Fibroblast of skin of left quadriceps (primary cell): ENCODE measurements at places on chromosomes 5 and 9.

DNA sequence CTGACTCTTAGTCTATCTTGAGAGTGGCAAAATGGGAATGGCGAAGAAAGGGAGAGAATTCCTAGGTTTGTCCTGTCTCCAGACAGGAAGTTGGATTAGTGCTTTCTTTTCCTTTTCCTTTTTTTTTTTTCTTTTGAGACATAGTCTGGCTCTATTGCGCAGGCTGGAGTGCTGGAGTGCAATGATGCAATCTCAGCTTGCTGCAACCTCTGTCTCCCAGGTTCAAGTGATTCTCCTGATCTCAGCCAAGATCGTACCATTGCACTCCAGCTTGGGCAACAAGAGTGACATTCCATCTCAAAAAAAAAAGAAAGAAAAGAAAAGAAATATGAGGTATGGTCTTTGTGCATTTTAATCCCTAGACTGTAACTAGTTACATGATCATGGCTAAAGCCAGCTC, 12.6 kb upstream of the KIF27 start:
- peak; percentile 29 for DNase-seq

DNA sequence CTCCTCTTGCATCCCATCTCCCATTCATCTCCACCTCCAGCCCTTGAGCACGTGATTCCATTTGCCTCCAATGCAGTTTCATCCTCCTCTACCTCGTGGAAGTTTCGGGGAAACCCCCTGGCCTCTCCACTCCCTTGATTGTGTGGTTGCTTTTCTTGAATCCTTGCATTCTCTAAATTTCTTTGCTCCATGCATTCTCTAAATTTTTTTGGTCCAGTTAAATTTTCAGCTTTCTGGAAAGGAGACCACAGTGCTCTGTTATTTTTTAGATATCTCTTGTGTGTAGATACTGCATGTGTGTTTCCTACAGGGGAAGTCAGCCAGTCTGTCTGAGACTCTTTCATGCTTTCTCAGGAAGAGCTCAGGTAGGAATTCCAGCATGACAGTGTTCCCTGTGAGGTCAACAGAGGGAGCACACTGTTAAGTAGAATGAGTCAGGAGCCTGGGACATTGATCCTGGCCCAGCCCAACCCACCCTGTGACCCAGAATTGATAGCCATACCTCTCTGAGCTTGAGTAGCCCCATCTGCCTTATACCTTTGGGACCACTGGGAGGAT, 52.8 kb downstream of the AMBP start:
- DNase-seq = no peak

GRCh38 chr5:146419696-146420095, 27.4 kb upstream of the TCERG1 start:
- no peak for DNase-seq

GRCh38 chr9:134393582-134394280, 67.5 kb downstream of the RXRA start:
- DNase-seq = no peak

GRCh38 chr9:76443887-76444286, 15.1 kb upstream of the GCNT1 start:
- no peak for DNase-seq

GRCh38 chr9:106156465-106156864, 462.1 kb downstream of the TMEM38B start:
- DNase-seq = no peak

DNA sequence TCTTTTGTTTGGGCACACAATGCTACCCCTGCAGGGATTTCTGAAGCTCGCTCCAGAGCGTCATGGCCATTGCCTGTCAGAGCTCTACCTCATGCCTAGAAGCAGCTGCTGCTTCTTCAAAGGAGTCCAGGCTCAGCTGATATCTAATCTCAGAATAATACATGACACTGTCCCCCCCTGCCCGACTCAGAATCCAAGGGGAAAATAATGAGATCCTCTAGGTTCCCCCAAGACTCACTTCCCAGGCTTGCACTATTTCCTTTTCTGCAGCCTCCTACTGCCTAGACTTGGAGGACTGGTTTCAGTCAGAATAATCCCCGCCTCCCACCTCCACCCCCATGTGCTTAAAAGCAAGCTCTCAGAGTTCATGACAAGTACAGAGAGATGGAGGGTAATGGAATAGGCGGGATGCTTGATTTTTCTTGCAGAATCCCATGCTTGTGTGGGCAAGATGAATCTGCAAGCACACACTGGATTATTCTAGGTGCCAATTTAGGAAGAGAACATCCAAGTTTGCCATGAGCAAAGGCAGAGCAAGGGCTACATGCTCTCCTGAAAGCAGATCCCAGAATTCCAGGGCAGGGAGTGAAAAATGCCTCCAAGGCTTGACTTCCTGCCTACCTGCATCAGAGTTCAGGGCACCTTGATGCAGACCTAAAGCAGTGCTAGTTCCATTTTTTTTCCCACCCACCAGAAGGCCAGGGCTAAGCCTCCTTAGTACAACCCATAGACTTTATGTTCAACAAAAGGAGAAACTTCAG, 97.4 kb upstream of the IFNK start:
- no peak for DNase-seq

DNA sequence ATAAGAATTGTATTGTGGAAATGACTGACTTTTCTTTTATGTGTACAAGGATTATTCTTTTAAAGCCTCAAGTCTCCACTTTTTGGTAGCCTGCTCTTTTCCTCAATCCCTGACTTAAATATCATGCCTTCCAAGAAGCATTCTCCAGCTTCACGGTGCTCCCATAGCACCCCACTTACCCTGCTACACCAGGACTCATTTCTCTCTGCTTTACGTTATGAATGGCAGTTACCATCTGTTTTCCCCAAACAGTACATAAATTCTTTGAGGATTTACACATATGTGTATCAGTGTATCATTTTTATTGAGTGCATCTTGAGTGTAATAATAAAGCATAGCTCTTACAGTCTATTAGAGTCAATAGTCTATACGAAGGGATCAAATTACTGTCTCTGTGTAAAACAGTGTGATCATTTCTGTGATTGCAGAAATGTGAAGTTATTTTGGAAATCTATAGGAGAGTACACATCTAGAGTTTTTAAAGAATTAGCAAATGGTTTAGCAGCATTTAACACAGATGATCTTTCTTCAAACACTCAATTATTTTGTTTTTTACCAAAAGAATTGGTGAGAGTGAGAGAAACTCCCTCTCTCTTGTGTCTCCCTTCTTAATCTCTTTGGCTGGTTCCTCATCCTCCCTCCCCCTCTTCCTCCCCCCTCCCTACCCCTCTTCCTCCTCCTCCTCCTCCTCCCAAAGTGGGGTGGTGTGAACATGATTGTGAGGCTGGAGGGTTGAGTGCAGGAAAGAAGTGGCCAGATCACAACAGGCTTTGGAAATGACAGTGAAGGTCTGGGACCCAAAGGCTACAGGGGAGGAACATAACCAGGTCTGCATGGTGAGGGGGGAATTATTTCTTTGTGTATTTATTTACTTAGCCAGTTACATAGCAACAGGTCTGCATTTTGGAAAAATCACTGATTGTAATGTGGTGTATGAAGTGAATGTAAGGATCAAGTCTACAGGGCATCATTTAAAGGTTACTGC, 27.6 kb upstream of the ECM2 start:
- DNase-seq = no peak

DNA sequence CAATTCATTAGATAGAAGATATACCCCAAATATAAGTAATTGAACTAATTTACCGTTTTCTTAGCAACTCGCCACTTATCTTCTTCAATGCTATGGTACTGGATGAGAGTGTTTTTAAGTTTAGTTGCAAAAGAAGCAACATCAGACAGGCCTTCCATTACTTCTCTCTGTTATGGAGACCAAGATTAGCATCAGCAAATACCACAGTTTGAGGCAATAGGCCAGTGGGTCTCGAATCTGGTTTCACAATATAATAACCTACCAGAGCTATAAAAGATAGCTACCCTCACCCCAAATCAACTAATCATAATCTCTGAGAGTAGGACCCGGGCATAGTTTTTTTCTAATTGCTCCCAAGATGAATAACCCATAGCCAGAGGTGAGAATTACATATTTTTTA, 5.1 kb downstream of the STARD4 start:
- DNase-seq = no peak
